ENCODE measurements at places on chromosomes 4 and X. TPM values are rescaled to one million over a fixed set of nuclear protein-coding genes. Genes with fewer than 3 reads are reported as not detected.

DNA sequence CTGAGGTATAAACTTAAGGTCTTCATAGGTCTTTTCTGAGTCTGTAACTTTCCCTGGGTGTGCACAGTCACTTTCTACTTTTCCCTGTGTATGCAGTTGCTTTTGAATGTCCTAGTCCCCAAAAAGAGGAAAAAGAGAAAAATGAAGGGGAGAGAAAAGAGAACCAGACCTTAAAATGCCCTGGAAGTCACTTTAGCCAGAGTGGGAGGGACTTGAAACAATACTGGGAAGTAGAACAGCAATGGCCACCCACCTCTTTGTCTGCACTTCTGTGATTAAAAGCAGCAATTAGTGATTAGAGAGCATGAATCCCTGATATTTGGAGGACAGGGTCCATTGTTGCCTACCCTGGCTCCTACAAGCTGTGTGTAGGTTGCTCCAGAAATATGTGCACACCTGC, 36.1 kb downstream of the ZCCHC13 start:
- no peak for DNase-seq

Gene BEX1
- total RNA-seq, result 1.9 TPM

Gene KIT
- total RNA-seq, result 6.6 TPM

Gene CCDC160
- total RNA-seq, result 1.3 TPM

Gene SOWAHD
- total RNA-seq, result not detected

DNA sequence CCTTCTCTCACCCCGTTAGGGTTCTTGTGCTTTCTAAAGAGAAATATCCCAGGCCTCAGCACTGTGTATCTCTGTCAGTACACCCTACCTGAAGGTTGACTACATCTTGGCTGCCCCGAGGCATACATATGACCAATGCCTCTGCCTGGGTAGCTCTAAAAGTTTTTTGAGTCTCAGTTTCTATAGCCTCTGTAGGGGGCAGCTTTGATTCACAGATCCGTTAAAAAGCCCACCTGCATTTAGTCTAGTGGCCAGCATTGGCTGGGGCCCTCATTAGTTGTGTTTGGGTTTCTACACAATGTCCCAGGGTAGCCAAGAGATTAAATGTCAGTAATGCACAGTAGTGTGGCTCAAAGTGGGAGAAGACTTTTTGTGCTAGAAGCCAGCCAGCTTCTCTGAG, 151.1 kb downstream of the CFAP299 start:
- DNase-seq, result no peak

GRCh38 chrX:119775517-119776238, 15.8 kb downstream of the RPL39 start:
- no peak for DNase-seq

GRCh38 chrX:137848266-137848905, 282.5 kb downstream of the ZIC3 start:
- DNase-seq, result no peak

GRCh38 chr4:146222313-146222712, 8.0 kb downstream of the REELD1 start:
- no peak for DNase-seq

DNA sequence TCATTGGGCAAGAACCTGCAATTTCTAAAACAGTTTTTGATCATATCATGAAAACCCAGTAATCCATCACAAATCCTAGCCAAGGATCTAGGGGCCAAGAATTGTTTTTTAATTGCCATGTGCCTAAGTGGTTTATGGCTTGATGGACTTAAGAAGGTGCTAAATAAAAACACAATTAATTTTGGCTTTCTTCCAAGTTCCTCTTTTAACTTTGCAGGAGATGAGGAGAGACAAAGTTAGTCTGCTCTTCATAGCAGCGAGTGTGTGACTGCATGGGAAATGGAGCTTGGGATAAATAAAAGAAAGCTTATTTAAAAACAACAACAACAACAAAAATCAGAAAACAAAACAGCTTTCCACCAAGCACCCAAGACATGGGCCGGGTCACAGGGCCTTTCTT, 41.4 kb downstream of the ARHGEF9 start:
- DNase-seq, result no peak

DNA sequence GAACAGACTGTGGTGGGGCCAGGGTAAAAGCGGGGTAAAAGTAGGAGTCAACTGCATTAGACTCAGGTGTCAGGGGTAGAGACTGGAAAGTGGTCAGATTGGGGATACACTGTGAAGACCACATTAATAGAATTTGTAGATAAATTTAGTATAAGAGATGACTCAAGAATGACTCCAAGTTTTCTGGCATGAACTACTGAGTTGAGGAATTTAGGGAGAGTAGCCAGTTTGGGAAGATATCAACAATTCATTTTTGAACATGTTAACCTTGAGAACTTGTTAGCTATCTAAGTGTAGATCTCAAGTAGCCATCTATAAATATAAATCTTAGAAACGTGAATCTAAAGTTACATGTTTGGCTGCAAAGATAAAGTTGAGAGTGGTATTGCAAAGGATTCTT, 206.9 kb upstream of the HCCS start:
- no peak for DNase-seq

- DNase-seq, result no peak
These were observed 167.5 kb upstream of the USP38 start for GRCh38 chr4:143017210-143017609.

DNA sequence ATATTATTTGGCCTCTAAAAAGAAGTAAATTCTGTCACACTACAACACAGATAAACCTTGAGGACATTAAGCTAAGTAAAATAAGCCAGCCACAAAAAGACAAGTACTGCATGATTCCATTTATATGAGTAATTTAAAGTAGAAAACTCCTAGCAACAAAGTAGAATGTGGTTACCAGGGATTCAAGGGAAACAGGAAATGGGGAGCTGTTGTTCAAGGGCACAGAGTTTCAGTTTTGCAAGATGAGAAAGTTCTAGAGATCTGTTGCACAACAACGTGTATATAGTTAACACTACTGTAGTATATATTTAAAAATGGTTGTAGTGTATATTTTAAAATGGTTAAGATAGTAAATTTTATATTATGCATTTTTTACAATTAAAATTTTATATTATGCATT, 25.4 kb downstream of the SEC31A start:
- DNase-seq, result no peak

DNA sequence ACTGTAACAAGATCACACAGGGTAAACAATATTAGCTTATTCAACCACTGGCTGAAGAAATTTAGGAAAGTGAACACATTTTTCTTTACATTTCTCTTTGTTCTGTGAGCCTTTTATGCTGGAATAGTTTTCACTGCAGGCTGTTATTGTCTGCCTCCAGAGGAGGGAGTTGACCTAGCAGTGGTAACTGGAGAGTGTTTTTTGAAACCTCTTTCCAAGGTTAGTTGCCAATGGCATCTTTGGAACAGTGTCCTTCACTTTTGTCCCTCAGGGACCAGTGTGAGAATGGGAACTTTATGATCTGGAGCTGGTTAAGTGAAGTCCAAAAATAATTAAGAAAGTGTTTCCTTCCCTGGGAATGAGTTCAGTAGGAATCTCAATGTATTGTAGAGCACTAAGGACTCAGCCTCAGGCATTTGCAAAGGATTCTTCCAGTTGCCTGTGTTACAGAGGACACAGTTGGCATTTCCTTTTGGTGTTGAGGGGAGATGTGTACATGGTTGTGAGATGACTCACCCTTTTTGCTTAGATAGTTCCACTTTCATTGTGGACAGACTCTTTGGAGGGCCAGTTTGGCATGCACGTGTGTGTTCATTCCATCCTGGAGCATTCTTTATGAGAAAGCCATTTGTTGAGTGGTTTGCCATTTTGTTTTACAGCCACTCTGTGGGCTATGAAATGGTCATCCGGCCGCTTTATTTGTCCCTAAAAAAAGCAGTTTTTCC, 61.3 kb downstream of the AR start:
- no peak for DNase-seq

DNA sequence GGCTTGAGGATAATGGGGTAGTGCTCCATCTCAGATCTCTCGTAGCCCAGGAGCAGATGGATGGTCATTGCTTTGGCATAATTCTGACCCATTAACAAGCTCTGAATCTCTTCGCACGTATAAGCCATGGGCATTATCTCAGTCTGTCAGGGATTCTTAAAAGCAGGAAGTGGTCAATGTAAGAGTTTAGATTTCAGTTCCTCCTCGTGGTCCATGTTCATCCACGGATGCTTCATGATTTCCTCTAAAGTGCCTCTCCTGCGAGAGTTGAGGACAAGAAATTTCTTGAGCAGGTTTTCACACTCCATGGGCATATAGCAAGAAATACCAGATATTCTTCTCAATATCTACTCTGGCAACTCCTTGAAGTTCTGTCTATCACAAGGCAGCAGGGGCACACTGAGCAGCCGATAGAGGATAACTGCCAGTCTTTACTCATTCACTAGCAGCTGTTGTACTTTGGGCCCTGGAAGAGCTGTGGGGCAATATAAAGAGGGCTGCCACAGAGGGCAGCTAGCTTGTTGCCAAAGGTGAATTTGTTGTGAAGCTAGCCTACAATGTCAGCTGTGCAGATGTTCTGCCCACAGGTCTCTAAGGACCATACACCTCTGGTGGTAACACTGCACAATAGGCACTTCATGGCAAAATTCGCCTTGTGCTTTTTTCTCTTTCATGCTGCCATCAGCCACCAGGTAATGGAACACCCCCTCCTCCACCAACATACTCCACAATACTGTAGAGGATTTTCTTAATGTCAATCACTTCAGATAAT, 52.0 kb upstream of the WDR17 start:
- no peak for DNase-seq

- no peak for DNase-seq
These were observed 217.9 kb upstream of the AFF2 start for GRCh38 chrX:148282504-148282903.

Data from esophagus squamous epithelium (tissue), 5 donors.